ENCODE measurements at places on chromosomes 12 and 14.

DNA sequence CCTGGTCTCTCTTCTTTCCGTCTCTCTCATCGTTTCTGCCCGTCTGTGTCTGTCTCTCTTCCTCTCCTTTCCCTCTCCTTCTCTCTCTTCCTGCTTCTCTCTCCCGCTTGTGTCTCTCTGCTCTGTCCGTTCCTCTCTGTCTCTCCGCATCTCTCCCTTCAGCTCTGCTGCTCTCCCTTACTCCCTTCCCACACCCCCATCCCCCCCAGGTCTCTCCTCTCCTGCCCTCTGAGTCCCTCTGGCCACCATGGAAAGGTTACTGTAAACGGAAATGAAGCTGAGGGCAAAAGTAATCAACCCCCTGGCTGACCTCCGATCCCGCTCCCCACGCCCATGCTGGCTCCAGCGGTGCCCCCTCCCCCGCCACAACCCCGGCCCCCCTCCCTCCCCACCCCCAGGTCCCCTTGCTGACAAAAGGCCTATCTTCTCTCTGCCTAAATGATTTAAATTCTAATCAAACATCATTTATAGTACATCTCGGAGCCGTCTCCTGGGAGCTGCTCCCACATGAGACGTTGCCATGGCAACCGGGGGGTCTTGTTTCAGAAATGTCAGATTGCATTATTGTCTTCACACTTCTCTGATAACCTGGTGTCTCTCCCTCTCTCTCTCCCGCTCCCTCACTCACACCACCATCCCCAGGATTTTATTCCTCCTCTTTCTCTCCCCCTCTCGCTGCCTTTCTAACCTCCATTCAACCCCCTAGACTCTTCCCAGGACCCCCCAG lies 203.8 kb downstream of the RBM19 start:
- DNase-seq = no peak

- DNase-seq = peak; percentile 26
Measured at GRCh38 chr12:52171950-52172512, 19.8 kb downstream of the KRT80 start.

DNA sequence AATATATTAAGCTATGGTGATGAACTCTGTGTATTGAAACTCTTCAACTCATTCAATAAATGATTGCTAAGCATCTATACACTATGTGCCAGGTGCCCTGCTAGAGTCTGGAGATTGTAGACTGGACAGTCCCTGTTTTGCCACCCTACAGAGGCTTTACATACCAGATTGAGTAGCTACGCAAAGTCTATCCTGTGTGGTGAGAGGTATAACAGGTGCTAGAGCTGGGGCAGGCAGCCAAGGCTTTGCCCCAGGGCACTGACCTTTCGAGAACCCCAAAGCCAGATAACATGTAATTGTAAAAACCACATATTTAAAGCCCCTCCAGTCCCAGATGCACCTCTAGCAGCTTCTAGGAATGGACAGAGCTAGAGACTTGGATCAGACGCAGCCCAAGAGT lies 52.8 kb downstream of the PPM1H start:
- DNase-seq = no peak

- no peak for DNase-seq
Measured at GRCh38 chr14:42192738-42193653, 586.3 kb downstream of the LRFN5 start.

- no peak for DNase-seq
Measured at GRCh38 chr12:26737487-26738030, 95.4 kb downstream of the ITPR2 start.

GRCh38 chr12:5099591-5099990 lies 55.9 kb downstream of the KCNA5 start:
- no peak for DNase-seq

- DNase-seq = no peak
Measured at GRCh38 chr12:16350682-16351081, 3.2 kb downstream of the MGST1 start.

- DNase-seq = no peak
Measured at GRCh38 chr12:104736307-104736706, 221.8 kb downstream of the SLC41A2 start.

- DNase-seq = peak; percentile 56
Measured at GRCh38 chr12:122834921-122835749, at the start of gene HIP1R. Gene HIP1R (plus strand): TSS chr12:122835457. CDS start chr12:122835551, 94 bp downstream.

- DNase-seq = no peak
Measured at GRCh38 chr14:71078500-71078899, 171.2 kb downstream of the PCNX1 start.

DNA sequence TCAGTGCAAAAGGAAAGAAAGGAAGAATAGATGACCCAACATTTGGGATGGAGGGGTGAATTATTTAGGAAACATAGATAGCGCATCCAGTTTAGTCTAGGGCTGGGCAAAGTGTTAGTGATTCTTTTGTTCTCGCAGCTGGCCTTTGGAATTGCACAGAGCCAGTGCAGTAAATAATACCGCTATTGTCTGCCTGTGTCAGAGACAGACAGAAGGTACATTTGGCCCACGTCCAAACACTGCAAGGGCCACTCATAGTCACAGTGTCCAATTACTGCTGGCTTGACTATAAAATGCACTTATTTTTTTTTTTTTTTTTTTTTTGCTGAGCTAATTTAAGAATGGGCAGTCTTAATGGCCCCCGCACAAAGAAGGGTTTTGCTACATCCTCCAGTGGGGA lies 638.6 kb downstream of the BCL11B start:
- no peak for DNase-seq

DNA sequence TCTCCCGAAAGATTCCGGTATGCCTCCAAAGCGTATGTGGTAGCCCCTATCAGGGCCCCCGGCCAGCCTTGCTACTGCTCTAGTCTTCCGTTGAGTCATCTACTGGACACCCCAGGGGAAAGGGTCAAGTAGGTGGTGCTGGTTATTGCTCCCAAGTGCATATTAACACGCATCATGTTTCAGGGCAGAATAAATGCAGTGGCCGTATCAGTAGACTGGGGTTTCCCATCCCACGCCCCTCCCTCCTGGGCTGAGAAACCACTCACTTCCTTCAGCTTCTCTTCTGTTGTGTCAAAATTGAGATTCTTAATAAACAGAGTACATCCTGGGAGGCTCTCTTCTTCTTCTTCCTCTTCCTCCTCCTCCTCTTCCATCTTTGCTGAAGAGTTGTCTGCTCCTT lies 39.3 kb downstream of the RBM19 start:
- no peak for DNase-seq

DNA sequence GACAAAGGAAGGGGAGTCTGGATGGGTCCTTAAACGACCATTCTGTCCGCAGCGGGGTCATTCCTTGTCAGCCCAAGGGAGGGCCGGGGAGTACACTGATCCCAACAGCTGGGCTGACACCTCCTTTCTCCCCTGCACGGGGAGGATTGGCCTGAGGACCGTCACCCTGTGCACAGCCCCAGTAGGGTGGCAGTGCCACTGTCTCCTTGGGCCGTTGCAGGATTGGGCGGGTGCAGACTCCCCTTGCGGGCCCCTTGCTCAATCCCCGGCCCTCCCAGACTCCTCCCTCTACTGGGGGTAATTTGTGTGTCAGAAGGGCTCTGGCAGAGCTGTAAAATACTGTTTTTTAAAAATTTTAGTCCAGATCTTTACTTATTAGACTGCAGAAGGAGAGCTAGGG lies 12.6 kb upstream of the AMN start:
- DNase-seq = no peak

DNA sequence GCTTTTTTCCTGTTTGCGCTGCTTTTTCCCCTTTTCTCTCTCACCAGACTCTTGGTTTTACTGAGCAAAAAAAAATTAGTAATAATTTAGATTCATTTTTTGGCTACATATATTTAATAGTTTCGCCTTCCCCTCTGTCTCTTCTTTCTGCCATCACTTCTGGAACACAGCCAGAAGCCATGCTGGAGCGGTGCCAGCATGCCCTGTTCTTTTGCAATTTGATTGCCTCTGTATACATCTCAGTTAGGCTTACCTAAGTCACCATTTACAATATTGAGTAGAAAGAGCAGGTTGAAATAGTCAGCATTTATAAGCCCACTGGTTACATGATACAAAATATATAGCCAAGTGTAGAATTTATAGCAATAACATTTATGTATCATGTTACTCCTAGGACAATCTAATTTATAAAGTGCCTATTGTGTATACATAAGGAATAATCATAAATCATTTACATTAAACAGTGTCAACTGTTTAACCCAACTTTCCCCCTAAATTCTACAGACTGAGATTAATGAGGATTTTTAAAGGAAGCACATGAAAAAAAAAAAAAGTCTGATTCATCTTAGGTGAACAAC lies 413.8 kb upstream of the SOX5 start:
- DNase-seq = no peak

DNA sequence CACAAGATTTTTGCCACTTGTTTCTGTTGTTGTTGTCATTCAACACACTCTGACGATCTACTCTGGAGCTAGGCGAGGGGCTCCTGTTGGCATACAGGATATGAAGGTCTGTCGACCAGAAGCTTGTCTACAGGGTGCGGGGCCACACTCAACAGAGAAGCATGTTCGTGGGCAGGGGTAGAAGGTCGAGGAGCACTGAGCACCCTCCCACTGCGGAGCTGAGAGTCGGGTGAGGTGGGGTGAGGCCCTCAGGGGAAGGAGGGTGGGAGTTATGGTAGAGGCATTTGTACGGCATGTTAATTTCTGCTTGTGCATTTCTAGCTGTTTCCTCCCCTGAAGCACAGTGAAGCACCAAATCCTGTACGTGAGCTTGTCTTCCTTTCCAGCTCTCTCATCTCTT lies 115.1 kb downstream of the PRMT8 start:
- no peak for DNase-seq

GRCh38 chr14:103941462-103941861 lies 867 bp downstream of the RD3L start:
- DNase-seq = no peak

DNA sequence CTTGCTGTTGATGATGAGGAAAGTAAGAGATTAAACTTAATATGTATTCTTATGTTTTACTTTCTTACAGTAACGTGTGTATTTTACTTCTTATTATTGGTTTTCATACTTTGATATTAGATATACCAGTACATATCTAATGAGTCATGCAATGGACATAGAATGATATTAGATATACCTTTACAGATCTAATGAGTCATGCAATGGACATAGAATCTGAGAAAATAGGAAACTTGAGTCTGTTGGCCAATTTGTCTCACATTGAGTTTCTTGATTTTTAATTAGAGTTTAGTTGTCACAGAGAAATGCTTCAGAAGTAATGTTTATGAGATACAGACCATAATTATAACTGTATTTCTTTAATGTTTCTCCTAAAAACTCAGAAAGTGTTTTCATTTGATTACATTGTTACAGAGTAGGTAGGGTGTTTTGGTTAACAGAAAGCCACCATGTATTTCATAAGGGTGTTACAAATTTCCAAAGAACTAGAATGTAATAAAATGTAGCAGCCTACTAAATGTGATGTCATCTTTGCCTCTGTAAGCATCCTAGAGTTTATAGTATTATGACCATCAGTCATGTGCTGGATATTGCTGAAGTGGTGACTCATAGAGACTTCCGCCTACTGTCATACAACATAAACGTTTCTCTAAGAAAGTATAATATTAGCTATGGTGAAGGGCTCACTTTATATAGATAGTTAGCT lies 3.0 kb downstream of the GAS2L3 start:
- no peak for DNase-seq

- DNase-seq = peak; percentile 91
Measured at GRCh38 chr12:124713436-124714082, 146.1 kb upstream of the NCOR2 start.

GRCh38 chr14:72434856-72435255 lies 459.0 kb downstream of the DPF3 start:
- DNase-seq = no peak

DNA sequence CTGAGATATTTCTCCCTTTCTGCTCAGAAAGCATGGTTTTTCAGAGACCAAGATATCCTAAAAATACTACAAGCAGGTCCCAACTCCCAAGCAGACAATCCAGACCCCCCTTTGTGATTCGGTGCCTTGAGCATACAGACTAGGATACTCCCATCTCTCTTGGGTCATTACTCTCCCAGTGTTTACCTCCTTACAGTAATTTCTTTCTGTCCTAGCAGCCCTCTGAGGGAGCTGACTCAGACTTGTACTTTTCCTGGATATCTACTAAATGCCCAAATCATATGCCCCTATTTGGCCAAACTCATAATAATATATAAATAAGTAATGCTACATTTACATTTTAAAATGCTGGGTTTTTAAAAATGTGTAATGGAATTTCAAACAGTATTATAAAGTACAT lies 355.6 kb downstream of the LRIG3 start:
- no peak for DNase-seq

DNA sequence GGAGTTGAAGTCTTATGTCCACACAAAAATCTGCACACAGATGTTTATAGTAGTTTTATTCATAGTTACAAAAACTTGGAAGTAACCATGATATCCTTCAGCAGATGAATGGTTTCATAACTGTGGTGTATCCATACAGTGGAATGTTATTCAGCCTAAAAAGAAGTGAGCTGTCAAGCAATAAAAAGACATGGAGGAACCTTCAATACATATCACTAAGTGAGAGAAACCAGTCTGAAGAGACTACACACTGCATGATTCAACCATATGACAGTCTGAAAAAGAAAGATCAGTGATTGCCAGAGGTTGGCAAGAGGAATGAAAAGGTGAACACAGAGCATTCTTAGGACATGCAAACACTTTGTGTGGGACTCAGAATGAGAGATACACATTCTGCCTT lies 18.6 kb upstream of the IFNG start:
- DNase-seq = peak; percentile 24

GRCh38 chr12:73226593-73226992 lies 954.4 kb downstream of the TRHDE start:
- no peak for DNase-seq

DNA sequence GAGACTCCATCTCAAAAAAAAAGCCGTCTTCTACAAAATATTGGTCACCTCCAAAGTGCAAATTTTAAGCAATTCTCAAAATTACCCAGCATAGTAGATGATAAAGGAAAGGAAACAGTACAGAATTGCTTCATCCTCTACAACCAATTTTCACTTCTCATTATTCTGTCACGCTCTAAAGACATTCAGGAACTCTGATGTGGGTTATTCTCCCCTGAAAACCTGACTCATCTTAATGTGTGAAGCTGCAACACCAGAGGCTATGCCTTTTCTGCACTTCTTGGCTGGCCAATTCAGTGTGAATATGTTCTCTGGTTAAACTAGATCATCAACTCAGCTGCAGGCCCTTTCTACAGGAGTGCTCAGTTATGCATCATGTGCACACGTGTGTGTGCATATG lies 11.0 kb downstream of the PTGER2 start:
- peak; percentile 90 for DNase-seq

DNA sequence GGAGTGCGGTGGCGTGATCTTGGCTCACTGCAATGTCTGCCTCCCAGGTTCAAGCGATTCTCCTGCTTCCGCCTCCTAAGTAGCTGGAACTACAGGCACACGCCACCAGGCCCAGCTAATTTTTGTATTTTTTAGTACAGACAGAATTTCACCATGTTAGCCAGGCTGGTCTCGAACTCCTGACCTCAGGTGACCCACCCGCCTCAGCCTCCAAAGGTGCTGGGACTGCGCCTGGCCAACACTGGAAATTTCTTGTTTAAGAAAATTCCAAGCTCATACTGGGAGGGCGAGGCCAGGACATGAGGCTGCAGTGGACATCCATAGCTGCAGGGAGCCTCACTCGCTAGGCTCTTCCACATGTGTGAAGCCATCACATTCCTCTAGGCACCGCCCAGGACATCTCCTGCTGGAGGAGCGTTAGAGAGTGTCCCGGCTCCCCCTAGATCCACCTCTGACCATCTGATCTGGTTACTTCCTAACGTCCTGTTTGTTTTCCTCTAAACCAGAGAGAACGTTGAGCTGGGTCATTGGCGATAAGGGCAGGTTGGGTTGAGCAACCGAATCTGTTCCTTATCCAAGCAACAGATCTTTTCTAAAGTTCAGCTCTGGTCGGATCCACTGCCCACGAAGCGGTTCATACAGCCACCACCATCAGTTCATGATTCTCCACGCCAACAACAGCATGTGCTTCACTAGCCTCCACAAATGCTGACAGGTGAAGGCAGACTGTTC lies 108.2 kb upstream of the MED13L start:
- DNase-seq = no peak

Data from activated CD4-positive, alpha-beta T cell treated with anti-CD3 and anti-CD28 coated beads, Interleukin-10, Interleukin-2, amounts not matched to agents 100 ng/mL and 50 ng/mL, durations not matched to agents 16 hours and 8 hours (primary cell).